ENCODE measurements at places on chromosomes 11 and 22.

DNA sequence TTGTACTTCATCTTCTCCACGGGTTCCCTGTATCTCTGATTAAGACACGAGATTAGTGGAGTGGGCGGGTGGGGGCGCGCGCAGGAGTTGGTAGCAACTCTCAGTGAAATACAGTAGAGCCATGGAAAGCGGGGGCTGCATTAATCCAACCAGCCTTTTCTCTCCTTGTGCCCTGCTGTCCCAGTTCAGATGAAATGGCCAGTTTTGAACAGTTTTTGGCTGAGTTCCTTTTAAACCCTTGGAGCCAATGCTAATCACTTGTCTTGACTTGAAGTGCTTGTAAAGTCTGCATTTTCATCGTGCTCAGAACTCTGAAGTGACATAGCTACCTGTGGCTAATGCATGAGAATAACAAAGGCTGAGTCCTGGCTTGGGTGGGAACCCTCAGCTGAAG is 734 bp upstream of the TMEM123 start:
- DNase-seq, result no peak

DNA sequence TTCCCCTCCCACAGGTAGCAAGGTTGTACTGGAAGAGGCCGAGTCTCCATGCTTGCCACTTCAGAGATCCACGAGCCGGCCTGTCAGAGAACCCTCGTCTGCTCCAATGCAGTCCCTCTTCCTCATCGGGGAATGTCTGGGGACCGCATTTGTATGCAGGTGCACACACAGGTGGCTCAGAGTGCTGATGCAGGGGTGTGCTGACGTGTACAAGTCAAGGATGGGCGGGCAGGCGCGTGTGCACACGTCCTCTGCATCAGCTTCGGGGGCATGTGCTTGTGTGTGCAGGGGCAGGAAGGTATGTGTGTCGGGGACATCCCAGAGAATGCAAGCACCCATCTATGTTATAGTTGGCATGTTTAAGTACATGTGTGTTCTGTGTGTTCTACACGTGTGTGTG is 49.4 kb downstream of the ELFN2 start:
- DNase-seq, result no peak

DNA sequence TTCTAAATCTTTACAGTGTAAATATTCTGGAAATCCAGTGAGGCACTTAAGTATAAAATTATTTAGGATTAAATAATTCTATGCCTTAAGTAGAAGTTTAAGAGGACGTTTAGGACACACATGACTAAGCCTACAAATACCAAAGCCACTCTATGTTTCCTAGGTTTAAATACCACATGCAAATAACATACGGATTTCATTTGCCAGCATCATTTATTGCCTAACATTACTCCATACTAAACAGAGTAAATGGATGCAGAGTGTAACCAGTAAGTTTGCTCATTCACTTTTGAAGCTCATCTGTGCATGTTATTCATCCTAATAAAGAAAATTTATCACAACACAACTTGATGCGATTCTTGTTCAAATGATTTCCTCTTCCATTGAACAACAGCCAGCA is 4.1 kb downstream of the BDNF start:
- no peak for DNase-seq

DNA sequence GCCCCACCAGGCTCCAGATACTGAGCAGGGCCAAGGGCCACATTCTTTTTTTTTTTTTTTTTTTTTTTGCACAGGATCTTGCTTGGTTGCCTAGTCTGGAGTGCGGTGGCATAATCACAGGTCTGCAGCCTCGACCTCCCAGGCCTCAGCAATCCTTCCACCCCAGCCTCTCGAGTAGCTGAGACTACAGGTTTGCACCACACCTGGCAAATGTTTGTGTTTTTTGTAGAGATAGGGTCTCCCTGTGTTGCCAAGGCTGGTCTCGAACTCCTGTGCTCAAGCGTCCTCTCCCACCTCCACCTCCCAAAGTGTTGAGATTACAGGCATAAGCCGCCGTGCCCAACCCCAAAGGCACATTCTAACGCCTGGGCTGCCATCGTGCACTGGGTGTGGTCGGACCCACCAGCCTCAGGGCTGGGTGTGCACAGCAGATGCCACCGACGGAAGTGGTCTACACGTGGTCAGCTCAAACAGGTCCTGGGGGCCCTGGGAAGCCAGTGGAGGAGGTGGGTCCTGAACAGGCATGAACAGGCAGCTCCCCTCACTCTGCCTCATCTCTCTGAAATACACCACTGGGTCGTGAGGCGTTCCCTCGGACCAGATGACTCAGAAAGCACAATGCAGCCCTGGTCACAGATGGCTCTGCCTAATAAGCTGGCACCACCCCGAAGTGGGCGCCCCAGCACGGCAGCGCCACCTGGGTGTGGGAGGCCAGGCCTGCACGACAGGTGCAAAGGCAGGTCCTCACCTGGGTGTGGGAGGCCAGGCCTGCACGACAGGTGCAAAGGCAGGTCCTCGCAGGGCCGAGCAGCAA is 5.1 kb upstream of the B4GALNT4 start:
- DNase-seq, result peak; percentile 25

- DNase-seq, result peak; percentile 49
Observed at GRCh38 chr22:49810363-49811019, 17.2 kb downstream of the BRD1 start.

GRCh38 chr11:33743291-33743690 is 7.1 kb upstream of the CD59 start:
- DNase-seq, result no peak

GRCh38 chr11:18277565-18278271 is 11.7 kb downstream of the SAA1 start:
- DNase-seq, result no peak

DNA sequence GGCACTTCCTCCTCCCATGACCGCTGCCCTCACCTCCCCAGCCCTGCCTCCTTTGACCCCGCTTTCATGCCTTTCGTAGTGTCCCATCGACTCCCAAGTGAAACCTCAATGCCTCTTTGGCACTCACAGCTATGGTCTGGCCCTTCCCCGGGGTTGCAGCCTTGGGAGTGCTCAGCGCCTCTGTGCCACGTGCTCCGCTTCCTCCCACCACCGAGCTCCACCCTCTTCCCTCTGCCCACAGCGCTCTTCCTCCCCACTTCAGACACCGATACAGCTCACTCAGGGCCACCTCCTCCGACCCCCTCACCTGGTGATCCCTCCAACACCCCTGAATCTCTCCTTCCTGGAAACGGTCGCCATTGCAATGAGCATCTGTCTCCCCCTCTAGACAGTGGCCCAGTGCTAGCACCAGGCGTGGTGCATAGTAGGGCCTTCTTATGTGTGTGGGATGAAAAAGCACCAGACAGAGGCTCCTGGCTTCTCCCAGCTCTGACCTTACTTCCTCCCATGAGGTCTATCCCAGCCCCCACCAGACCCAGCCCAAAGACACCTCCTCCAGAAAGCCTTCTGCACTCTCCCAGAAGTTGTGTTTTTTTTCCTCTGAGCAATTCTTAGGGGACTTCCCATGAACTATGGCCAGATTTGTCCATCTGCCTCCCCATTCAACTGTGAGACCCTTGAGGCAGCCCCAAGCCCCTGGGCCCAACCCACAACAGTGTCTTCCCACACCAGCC is 16.4 kb upstream of the SCGB1A1 start:
- DNase-seq, result peak; percentile 45

- no peak for DNase-seq
Observed at GRCh38 chr11:62172294-62172693, 17.7 kb upstream of the SCGB1D1 start.

DNA sequence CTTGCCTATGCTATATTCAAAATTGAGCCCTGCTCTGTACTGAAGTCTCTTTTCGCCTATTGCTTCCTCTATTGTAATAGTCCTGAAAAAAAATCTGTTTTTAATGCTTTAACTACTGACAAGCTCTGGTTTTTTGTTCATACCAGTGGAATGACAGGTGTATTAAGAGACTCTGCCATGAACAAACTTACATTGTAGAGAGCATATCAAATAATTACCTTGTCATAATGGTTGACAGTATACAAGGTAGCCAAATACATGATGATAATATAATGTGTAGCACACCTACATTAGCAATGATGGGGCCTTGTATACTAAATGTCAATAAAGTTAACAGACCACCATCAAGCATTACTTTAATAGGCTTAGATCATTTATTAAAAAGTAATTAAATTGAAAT is 175.0 kb downstream of the DYNC2H1 start:
- no peak for DNase-seq

GRCh38 chr11:104529213-104529612 is 365.3 kb upstream of the PDGFD start:
- DNase-seq, result no peak

GRCh38 chr11:65844231-65844872 is 10.6 kb downstream of the SNX32 start:
- DNase-seq, result no peak

GRCh38 chr11:73087730-73088129 is 54.4 kb downstream of the FCHSD2 start:
- DNase-seq, result peak; percentile 28

DNA sequence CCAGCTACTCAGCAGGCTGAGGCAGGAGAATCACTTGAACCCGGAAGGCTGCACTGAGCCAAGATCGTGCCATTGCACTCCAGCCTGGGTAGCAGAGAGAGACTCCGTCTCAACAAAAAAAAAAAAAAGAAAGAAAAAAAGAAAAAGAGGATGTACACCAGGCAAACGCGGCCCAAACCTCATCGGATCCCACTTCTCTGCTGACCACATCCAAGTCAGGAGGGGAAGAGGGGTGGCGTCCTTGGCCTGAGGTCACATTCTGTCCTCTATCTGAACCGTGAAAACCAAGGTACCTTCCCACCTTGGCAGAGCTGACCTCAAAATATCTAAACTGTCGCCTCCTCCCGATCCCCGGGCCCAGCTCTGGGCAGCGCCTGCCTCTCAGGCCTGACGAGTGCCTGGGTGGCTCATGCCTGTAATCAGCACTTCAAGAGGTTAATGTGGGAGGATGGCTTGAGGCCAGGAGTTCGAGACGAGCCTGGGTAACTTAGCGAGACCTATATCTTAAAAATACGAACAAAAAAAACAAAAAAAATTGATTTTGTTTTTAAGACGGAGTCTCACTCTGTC is 25.1 kb downstream of the RGL4 start:
- peak; percentile 2 for DNase-seq

DNA sequence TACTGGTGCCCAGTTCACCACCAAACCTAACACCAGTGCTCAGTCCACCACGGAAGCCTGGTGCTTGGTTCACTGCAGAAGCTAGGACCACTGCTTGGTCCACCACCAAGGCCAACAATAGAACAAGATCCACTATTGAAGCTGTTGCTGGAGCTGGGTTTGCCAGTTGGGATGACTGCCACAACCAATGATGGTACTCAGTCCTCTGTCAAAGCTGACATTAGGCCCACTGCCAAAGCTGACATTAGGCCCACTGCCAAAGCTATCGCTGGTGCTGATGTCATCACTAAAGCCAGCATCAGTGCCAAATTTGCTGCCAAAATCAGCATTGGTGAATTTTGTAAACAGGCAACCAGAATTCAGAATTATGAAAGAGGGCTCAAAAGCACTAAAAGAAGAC is 1850.2 kb upstream of the RAG2 start:
- DNase-seq, result no peak

DNA sequence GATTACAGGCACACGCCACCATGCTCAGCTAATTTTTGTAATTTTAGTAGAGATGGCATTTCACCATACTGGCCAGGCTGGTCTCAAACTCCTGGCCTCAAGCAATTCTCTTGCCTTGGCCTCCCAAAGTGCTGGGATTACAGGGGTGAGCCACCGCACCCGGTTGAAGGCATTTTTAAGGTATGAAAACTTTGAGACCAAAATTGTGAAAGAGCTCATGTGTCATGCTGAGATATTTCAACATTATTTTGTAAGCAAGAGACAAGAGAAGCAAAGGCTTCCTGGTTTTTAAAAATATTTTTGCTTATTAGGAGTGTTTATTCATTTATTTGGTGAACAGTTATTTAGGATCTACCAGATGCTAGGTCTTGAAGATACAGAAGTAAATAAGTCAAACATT is 6.8 kb downstream of the NHERF4 start:
- no peak for DNase-seq

GRCh38 chr22:38935023-38935422 is 22.4 kb upstream of the APOBEC3A start:
- no peak for DNase-seq

DNA sequence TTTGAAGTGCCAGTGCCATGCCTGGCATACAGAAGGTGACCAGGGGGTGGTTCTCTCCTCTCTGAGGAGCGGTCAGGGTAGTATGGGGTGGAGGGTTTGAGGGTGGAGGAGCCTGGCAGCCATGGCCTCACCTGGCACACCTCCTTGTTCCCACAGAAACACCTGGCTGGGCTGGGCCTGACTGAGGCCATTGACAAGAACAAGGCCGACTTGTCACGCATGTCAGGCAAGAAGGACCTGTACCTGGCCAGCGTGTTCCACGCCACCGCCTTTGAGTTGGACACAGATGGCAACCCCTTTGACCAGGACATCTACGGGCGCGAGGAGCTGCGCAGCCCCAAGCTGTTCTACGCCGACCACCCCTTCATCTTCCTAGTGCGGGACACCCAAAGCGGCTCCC is 9.6 kb downstream of the SERPINH1 start:
- DNase-seq, result no peak

- DNase-seq, result peak; percentile 35
Observed at GRCh38 chr11:64152841-64153691, 12.8 kb downstream of the MACROD1 start.

GRCh38 chr22:41524251-41524661 is 20.0 kb downstream of the POLR3H start:
- peak; percentile 75 for DNase-seq

- no peak for DNase-seq
Observed at GRCh38 chr22:50461536-50461935, 13.3 kb downstream of the SBF1 start.

- peak; percentile 52 for DNase-seq
Observed at GRCh38 chr11:125593114-125593820, 615 bp downstream of the STT3A start.

DNA sequence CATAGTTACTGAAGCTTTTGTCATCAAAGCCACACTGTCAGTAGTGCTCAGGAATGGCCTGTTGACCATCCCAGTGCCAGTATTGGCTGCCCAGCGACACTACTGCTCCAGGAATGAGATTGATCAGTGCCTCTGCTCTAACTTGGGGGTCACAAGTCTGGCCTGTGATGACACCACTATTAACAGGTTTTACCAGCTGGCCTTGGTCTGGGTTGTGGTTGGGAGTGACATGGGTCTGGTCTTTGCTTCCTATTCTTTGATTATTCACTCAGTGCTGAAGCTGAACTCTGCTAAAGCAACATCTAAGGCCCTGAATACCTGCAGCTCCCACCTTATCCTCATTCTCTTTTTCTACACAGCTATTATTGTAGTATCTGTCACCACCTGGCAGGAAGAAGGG is 21.5 kb downstream of the OR56B4 start:
- no peak for DNase-seq

- peak; percentile 57 for DNase-seq
Observed at GRCh38 chr11:103927535-103927934, 108.9 kb upstream of the DDI1 start.
